ENCODE measurements at places on chromosomes 5 and 9.
A peak's percentile ranks its signal among the peaks of the same experiment; 100 is the strongest.

DNA sequence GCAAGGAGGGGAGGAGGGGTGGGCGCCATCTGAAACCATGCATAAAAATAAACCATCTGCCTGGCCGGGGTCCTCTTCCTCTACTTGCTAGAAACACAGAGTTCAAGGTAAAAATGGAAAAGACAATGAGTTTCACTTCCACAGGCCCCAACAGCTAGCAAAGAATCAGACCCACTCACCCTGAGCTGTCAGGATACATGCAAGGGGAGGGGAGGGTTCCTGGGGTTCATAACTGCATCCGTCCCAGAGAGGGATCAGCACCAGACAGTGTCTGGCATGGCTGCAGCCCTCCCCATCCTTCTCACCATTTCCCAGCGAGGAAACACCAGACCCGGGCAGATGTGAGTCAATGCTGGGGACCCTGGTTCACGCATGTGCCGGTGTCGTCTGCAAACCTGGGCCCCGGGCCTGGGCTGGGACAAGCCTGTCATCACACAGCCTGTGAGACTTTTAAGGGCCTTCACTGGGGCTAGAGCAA is 55.4 kb downstream of the SEMA4D start:
- no peak for DNase-seq

DNA sequence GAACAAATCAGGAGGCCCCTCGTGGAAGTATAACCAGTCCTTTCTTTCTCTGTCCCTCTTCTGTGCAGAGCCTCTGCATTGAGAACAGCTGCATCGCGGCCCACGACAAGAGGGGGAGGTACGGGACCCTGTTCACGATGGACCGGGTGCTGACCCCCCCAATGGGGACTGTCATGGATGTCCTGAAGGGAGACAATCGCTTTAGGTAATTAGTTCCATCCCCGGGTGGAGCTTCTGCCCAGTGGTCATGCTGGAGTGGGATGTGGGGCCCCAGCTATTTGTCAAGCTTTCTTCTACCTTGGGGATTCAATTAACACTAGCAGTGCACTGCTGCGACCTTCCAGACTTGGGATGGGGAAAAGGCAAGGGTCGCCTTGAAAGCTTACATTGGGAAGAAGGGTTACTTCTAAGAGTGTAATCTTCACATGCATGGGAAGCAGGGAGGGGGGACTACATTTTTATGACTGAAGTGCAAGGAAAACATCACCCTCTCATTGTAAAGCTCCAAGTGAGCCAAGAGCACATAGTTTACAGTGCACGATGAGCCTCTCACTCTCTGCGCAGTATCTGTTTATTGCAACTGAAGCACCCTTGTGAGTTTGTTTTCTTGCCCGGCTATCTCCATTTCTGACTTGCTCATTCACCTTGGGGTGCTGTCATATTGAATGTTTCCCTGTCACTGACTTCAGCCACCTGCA is 27.0 kb downstream of the TGFBI start:
- no peak for DNase-seq

GRCh38 chr9:115106001-115106400 is 12.0 kb downstream of the TNC start:
- DNase-seq, result peak; percentile 38

GRCh38 chr5:116616876-116617275 is 42.3 kb upstream of the SEMA6A start:
- DNase-seq, result no peak

DNA sequence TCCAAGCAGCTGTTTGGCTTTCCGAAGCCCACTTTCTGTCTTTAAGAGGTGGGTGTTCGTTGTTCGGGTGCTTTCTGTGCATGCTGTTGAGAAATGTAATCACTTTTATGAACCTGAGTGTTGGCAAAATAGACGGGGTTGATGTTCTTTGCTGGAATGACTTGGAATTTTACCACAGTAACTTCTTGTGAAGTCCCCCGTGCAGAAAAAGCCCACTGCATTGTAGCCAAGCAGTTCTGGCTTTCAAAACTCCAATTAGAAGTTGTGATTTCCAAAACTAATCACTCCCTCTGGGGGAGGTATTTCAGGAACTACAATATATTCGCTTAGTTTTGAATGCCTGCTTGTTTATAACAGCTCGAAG is 111.1 kb downstream of the PAM start:
- DNase-seq, result peak; percentile 28

GRCh38 chr9:36961561-36962325 is 72.3 kb downstream of the PAX5 start:
- DNase-seq, result peak; percentile 8

GRCh38 chr9:75397836-75398235 is 309.5 kb downstream of the OSTF1 start:
- DNase-seq, result no peak

DNA sequence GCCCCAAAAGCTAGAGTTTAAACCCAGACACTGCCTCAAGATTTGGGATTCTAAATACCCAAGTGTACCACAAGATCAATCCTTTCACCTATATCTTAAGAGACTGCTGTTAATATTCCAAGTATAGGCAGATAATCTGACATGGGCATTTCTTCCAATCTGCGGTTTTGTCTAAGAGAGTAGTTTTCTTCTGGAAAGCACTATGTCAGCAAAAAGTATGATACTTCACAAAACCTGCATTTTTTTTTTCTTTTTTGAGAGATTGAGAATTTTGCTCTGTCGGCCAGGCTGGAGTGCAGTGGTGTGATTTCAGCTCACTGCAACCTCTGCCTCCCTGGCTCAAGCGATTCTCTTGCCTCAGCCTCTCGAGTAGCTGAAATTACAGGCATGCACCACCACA is 190.7 kb upstream of the TYRP1 start:
- DNase-seq, result no peak

All from fibroblast of mammary gland (primary cell).